ENCODE measurements at places on chromosomes 5 and 9.

GRCh38 chr9:534886-535285 lies 306.6 kb upstream of the DMRT1 start:
- DNase-seq: no peak

GRCh38 chr5:3010301-3010952 lies 258.9 kb upstream of the IRX2 start:
- DNase-seq: no peak

DNA sequence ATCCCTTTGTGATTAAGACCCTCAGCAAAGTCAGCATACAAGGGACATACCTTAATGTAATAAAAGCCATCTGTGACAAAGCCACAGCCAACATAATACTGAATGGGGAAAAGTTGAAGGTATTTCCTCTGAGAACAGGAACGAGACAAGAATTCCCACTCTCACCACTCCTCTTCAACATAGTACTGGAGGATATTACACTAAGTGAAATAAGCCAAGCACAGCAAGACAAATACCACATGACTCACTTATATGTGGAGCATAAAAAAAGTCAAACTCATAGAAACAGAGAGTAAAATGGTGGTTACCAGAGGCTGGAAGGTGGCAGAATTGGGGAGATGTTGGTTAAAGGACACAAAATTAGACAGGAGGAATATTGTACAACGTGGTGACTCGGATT lies 118.1 kb upstream of the NFIL3 start:
- DNase-seq: no peak

DNA sequence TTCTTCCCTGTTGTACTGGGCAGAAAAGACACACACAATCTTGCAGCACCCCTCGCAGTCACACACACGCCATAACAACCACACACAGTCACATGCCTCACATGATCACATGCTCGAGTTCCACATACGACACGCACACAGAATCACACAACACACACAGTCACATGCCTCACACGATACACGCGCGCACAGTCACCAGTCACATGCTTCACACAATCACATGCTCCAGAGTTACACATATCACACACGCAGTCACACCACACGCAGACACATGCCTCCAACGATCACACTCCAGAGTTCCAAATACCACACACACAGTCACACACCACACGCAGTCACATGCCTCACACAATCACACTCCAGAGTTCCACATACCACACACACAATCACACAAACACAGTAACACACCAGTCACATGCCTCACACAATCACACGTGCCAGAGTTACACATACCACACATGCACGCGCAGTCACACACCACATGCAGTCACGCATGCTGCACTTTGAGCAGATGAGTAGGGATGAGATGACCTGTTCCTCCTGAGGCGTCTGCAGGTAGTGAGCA lies 49.0 kb upstream of the LRRC14B start:
- DNase-seq: no peak

- no peak for DNase-seq
These were observed 13.8 kb upstream of the CDC23 start for GRCh38 chr5:138226910-138227309.

- no peak for DNase-seq
These were observed 43.1 kb upstream of the RXRA start for GRCh38 chr9:134283111-134283515.

DNA sequence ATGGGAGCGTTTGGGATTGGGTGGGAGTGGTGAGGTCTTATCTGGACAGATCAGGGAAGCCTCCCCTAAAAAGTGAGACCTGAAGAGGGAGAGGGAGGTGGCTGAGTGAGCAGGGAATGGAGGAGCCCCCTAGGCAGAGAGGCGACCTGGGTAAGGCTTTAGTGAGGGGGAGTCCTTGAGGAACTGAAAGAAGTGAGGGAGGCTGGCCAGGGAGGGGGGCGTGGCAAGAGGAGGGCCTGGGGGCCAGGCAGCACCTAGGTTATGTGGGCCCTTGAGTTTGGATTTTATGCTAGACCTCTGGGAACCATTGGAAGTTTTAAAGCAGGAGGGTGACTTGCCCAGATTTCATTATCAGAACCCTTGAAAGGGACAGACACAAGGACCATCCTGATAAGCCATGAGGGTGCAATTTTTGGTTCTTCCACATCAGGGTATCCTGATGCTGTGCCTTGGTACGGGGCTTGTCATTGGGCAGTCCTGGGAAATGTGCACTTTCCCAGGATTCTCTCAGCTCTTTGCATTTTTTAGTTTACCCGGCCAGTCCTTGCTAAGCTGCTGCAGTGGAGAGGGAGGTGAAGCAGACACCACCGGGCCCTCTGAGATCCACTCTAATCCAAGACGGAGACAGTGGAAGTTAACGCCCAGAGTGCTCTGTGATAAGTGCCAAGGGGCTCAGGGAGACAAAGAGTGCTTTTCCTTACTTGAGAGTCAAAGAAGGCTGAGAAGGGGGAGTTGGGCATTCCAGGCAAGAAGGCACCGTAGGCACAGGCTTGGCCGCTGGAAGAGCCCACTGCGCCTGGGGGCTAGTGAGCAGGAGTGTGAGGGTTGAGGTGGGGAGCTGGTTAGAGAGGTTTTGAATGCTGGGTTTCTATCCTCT lies 16.1 kb downstream of the GSN start:
- peak; percentile 63 for DNase-seq

GRCh38 chr9:124122321-124122720 lies 110.8 kb downstream of the LHX2 start:
- no peak for DNase-seq

GRCh38 chr5:74304536-74304935 lies 336.0 kb downstream of the ENC1 start:
- DNase-seq: no peak
